ENCODE measurements at places on chromosomes 12 and 14.
A peak's percentile ranks its signal among the peaks of the same experiment; 100 is the strongest.

DNA sequence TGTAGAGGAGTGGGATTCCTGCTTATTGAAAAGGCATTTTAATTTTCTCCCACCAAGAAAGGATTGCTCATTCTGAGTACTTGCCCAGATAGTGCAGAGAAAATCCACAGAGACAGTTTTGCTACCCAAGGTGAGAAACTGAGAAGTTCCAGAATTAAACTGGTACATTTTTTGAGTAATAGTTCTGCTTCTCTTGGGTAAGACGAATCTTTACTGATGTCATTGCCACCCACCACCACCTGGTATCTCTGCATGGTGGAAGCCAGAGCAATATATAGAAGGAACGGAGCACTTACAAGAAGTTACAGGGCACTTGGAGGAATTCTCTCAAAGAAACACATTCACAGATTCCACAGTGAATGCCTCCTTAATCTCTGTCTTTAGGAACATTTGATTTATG is 20.7 kb upstream of the FRMD6 start:
- DNase-seq = no peak

- DNase-seq = no peak
Observed at GRCh38 chr14:39016733-39017095, 86.3 kb downstream of the SEC23A start.

DNA sequence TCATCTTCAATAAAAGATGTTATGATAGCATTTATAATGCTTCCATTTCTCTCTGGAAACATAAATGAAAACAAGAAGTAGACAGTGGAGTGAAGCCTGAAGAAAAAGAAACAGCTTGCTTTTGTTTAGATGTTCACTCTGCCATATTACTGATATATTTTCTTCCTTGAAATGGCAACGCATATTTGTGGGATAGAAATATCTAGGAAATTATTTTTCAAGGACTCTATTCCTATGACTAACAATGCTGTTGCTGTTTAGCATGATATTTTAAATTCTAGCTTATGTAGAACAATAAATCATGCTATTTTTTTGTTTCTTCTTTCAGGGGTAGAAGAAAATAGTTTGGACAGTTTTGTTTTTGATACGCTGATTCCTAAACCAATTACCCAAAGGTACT is 359.0 kb downstream of the NAV3 start:
- no peak for DNase-seq

- no peak for DNase-seq
Observed at GRCh38 chr14:24408764-24409163, 10.0 kb downstream of the NYNRIN start.

DNA sequence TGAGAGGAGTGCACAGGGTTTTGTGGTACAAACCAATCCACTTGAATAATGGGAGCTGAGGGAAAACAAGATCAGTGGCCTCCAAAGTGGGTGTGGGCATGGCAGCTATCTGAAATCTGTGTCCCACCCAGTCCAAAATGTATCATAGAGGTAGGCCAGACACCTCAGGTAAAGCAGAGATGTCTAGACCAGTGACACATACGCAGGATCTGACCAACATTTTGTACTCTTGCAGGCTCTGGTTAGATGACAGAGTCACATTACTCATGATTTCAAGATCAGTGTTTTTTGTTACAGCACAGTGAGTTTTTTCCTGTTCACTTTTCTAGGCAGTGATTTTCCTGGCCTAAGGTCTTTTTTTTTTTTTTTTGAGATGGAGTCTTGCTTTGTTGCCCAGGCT is 211.8 kb downstream of the PCNX1 start:
- peak; percentile 63 for DNase-seq

GRCh38 chr12:53558631-53559030 is 51.3 kb upstream of the NPFF start:
- DNase-seq = no peak

DNA sequence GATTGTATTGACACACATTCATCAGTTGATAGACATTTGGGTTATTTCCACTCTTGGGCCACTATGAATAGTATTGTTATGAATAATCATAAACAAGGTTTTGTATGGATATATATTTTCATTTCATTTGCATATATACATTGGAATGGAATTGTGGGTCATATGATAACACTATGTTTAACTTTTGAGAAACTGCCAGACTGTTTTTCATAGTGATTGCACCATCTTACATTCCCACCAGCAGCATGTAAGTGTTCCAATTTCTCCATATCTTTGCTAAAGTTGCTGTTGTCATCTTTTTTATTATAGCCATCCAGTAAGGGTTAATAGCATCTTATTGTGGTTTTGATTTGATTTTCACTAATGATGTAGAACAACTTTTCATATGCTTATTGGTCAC is 198.5 kb upstream of the PPFIA2 start:
- DNase-seq = no peak

- no peak for DNase-seq
Observed at GRCh38 chr14:53412819-53413675, 259.9 kb upstream of the DDHD1 start.

DNA sequence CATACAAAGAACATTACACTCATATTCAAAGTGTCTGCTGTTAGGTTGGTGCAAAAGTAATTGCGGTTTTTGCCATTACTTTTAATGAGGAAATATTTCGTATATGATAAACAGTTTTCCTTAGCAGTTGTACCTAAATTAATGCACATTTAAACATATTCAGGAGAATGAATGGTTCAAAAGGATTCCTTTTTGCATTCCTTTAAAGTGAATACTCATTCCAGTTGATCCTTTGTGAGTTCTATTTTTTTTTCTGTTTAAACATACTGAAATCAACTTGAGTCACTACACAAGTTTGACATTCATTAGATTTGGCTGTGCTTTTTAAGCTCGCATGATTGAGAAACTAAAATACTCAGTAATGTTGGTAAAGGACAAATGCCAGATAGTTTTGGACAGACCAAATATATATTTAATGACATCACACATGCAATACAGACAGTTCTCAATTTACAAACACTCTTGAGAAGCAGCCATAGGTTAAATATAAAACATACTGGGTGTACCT is 13.8 kb upstream of the SLC38A2 start:
- DNase-seq = peak; percentile 90

- DNase-seq = no peak
Observed at GRCh38 chr12:29781705-29782266, 2.0 kb downstream of the TMTC1 start.

GRCh38 chr14:84670796-84671195 is 859.1 kb upstream of the FLRT2 start:
- no peak for DNase-seq

GRCh38 chr12:88247241-88247643 is 105.1 kb downstream of the TMTC3 start:
- DNase-seq = peak; percentile 81

DNA sequence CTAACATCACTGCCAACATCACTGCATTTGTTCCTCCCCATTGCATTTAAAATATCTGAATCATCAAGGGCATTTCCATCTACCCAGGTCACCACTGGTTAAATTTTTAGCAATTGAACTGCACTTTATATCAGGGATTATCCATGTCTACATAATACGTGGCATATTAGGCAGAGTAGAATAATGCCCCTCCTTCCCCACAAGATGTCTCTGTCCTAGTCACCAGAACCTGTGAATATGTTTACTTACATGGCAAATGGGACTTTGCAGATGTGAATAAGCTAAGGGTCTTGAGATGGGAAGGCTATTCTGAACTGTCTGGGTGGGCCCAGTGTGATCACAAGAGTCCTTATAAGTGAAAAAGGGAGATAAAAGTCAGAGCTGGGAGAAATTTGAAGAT is 181.7 kb upstream of the ARID2 start:
- no peak for DNase-seq

DNA sequence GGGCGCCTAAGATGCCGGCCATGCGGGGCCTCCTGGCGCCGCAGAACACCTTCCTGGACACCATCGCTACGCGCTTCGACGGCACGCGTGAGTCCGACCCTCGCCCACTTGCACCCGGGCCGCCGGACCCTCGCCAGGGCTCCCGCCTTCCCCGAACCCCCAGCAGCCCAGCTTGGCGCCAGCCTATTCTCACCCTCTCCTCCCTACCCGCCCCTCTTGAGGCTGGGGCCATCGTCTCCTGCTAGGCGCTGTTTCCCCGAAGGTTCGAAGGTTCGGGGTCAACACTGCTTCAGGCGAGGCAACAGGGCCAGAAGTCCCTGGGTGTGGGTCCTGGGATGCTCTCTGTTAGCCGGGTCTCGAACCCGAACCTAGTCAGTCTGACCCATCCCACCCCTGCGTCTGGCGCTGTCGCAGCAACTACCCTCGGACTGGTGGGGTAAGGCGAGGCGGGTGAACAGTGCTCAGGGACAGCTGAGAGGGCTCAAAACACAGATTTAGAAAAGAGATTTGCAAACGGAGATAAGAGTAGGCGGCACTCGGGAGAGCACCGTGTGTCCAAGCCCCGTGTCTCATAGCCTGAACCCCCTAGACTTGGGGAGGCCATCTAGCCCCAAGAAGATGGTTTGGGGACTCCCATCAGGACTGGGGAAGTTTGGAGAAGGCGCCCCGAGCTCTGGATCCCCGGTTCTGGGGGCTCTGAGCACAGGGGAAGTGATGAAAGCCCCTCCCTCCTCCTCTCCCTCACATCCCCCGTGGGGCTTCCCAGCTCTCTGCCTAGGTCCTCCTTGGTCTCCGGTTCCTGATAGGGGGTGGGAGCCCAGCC is 787 bp downstream of the KCNH3 start:
- DNase-seq = no peak

DNA sequence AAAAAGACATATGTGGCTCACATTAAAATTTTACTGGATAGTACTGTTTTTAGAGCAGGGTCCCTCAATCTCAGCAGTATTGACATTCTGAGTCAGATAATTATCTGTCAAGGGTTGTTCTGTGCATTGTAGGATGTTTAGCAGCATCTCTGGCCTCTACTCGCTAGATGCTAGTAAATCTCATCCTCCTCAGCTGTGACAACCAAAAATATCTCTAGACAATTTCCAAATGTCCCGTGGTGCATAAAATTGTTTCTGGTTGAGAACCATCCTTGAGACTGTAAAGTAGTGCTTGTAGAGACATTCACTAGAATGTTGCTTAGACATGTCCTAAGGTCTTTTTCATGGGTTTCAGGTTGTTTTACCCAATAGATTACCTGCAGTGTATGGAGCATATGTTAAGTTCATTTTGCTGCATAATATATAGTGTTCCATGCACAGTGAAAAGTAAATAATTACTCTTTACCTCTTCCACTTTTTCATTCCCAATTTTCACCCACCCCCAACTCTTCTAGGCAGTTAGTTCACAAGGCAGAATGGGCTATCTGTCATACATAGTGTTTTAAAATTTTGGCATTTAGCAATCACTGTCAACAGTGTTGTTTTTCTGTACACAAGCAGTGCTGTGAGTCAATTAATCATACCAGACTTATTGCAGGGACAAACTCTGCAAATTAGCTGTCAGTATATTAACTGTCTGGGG is 200.2 kb upstream of the SLC38A2 start:
- no peak for DNase-seq

DNA sequence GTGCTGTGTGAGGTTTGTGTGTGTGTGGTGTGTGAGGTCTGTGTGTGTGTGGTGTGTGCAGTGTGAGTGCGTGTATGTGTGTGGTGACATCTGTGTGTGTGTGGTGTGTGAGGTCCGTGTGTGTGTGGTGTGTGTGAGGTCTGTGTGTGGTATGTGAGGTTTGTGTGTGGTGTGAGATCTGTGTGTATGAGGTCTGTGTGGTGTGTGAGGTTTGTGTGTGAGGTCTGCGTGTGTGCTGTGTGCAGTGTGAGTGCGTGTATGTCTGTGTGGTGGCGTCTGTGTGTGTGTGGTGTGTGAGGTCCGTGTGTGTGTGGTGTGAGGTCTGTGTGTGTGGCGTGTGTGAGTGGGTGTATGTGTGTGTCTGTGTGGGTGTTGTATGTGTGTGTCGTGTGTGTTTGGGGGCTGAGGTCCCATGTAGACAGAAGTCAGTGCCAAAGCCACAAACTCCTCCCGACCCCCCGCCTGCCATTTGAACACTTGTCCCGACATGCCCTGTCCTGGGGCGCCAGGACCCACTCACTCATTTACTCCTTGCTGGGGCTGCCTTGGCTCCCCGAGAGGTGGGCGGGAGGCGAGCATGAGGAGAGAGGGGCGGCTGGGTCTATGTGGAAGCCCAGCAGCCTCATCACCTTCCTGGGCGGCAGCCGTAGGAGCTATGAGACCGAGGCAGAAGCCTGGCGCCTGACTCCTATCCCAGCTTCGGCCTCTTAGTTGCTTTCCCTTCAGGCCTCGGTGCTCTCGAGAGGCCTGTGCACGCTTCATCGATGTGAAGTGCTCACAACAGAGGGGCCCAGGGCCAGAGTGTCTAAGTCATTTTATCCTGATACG is 20.5 kb downstream of the RILPL1 start:
- DNase-seq = no peak

GRCh38 chr14:101824339-101824727 is 62.8 kb downstream of the PPP2R5C start:
- DNase-seq = no peak

DNA sequence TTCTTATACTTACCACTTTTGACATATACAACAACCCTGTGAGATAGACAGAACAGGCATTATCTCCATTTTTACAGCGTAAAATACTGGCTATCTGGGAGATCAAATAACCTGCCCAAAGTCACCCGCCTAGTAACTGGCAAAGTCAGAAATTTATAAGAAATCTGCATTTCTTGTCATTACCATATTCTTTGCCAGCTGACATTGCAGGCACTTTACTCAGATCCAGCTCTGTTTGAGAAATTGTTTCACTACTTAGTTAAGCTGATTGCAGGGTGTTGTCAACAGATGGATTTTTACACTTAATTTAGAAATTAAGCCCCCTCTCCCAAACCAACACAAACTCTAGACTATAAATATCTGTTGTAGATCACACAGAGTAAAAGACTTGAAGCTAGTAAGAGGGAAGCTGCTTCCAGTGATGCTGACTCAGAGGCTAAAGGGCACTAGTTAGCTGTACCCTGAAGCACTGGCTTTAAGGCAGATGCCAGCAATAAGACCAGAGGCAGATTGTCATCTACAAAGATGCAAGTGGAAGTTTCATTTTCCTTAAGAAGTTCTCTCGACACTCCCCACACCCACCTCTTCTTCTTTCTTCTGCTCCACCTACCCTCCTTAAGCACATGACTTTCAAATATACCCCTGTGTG is 153.1 kb downstream of the ANO6 start:
- peak; percentile 53 for DNase-seq
